ENCODE measurements at places on chromosomes 12 and 14.

DNA sequence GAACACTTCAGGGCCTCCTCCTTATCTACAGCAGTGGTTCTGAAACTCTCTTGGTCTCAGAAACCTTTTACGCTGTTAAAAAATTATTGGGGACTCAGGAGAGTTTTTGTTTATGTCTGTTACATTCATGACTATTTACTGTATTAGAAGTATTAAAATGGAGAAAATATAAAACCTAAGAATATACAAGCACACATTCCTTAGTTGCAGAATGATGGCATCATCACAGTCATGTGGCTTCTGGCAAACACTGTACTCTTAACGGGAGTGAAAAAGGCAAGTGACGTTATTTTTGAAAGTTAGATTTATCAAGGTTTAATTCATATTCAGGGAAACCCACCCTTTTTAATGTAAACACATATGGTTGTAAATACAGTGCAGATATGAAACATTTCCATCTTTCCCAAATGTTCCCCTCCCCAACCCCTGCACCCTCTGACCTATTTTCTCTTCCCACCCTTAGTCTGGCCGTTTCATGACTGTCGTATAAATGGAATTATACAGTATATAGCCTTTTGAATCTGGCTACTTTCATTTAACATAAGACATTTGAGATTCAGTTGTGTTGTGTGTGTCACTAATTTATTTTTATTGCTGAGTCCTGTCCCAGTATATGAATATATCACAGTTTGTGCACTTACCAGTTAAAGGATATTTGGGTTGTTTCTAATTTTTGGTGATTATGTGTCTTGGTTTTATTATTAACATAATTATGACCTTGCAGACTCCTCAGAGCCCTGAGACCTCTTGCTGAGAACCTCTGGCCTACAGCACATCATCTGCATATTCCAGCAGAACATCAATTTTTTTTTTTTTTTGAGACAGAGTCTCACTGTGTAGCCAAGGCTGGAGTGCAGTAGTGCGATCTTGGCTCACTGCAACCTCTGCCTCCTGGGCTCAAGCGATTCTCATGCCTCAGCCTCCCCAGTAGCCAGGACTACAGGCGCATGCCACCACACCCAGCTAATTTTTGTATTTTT, 457.0 kb downstream of the PCNX1 start:
- no peak for DNase-seq

DNA sequence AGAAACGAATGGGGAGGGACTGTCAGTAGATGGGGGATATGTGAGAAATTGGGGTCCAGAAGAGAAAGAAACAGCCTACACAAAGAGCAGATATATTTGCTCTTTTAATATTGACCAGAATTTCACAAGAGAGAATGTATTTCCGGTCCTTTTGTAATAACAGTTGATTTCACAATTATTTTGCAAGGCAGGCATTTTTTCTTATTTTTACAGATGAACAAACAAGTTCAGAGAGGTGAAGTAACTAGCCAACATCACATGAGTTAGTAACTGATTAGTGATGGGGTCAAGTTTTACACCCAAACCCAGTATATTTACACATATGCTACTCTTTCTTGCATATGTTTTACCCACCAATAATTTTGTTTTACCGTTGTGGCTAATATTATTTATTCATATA, 188.2 kb downstream of the NAV3 start:
- no peak for DNase-seq

- DNase-seq, result no peak
These were observed 14.0 kb upstream of the RIPK3 start for GRCh38 chr14:24353559-24354481.

DNA sequence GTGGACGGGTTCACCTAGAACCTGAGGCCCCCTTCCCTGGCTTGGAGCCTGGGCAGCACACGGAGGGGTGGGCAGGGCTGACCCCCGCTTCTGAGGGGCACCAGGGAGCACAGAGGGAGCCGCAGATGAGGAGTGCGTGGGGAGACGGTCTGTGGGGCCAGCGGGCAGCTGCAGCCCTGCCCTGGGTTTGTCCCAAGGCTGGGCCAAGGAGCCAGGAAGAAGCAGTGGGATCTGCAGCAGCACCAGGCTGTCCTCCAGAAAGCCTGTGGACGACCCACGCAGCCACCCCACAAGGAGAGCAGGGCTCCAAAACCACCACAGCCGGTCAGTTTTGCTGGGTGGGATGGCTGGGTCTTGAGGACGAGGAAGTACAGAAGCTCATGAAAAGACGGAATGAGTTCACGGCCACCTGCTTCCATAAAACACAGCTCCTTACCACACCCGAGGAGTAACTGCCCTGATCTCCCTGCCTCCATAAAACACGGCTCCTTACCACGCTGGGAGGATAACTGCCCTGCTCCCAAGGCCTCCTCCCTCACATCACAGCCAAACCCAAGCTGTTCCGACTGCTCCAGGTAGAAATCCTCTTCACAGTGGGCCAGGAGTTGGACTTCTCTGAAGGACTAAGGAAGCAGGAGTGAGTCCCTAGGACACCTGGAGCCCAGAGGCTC, 9.9 kb upstream of the GOLGA3 start:
- no peak for DNase-seq

GRCh38 chr14:55867719-55868118, 250.5 kb upstream of the PELI2 start:
- no peak for DNase-seq

- DNase-seq, result no peak
These were observed 182.5 kb downstream of the GXYLT1 start for GRCh38 chr12:41962171-41962572.

- DNase-seq, result no peak
These were observed 2.0 kb downstream of the PKP2 start for GRCh38 chr12:32894566-32894965.

DNA sequence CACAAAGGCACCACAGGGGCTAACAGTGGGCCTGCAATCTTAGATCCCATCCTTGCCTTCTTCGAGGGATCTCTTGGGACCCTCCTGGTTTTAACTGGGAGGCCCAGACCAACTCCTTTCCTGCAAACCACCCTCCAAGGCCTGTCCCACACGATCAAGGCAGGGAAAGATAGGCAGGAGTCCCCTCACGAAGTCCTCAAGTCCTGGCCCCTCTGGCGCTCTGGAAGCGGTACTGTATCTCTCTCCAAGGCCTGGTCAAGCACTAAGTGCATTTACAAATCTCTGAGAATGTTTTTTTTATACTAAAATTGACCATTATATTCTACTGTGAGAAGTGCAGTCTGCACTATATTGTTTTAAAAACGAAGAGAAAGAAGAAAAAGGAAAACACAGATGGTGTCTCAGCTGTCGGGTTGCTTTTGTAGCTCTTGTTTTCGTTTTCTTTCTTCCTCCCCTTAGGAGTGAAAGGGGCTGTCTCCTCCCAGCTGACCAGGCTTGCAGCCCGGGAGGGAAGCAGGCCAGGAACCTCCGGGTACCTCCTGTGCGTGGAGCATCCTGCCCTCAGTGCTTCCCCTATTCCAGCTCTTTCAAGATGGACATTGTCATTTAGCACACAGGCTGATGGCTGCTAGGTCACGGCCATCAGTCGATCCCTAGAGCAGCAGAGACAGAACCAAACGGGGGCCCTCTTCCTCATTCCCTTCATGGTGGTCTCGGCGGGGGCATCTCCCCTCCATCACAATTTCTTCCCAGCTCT, 56.7 kb downstream of the FAM222A start:
- no peak for DNase-seq

GRCh38 chr14:30848449-30849240, 25.7 kb upstream of the COCH start:
- DNase-seq, result no peak

DNA sequence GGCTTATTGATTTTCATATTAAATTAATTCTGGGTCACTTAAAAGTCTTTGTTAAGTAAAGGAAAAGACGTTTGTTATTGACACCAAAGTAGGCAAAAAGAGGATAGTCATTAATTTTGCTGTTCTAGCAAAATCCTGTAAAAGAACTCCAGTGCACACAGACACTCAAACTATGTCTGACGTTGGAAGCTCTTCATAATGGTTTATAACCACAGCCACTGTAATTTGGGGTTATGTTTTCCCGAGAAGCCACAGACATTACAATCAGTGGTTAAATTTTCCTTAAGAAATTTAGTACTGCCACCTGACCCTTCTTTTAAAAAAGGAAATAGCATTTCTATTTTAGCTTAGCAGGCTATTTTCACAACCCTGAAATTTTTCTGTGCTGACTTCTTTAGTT, 267.5 kb downstream of the CCDC91 start:
- DNase-seq, result no peak

GRCh38 chr14:58690801-58691516, 53.2 kb downstream of the DACT1 start:
- no peak for DNase-seq

DNA sequence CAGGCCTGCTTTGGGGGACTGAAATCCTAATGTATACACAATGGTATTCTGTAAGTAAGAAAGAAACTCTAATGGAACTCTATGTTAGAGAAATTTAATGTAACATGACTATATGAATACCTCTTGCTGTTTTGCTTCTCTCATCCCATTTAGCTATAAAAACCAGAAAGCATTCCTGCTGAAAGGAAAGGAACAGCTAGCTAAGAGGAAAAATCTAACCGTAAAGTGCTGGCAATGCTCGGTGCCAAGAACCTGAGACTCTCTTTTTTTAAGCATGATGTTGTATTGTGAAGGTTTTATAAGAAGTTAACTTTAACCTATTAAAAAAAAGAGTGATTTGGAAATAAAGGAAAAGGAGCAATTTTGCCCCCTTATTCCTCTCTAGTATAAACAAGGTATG, 75.6 kb upstream of the DACT1 start:
- no peak for DNase-seq

DNA sequence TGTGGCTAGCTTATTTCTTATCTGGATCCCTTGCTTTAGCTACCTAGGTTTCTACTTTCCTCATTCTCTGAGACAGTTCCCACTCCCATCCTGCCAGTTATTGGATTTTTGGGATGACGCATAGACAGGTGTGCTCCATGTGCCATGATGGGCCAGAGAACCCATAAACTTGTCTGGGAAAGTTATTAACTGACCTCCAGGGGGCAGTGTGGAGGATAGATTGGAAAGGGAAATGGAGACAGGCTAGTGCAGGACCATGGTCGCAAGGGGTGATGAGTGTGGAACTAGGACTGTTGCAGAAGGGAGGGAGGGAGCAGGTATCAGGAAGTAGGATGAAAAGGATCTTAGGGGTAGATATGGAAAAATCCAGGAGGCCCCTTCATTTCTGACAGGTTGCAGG, 80.3 kb downstream of the ESRRB start:
- DNase-seq, result no peak

GRCh38 chr12:101749657-101750056, 10.4 kb upstream of the SYCP3 start:
- no peak for DNase-seq

GRCh38 chr12:98869886-98870503, 224.9 kb downstream of the APAF1 start:
- no peak for DNase-seq

- no peak for DNase-seq
These were observed 35.6 kb downstream of the RPS29 start for GRCh38 chr14:49550286-49551184.

GRCh38 chr14:67018720-67019119, 170.5 kb upstream of the GARIN2 start:
- DNase-seq, result no peak

- no peak for DNase-seq
These were observed 142.3 kb downstream of the FUT8 start for GRCh38 chr14:65554837-65555236.

DNA sequence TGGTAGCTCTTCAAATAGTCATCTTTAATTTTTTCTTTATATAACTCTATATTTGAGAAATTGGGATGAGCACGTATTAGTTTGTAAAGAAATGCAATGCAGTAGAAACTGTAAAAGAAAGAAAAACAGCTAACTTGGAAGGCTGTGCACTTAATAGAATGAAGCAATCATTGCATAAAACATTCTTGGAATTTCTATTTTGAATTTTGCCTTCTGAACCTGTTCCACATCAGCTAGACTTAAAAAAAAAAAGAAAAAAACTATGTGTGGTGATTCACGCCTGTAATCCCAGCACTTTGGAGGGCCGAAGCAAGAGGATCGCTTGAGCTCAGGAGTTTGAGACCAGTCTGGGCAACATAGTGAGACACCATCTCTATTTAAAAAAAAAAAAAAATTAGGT, 29.4 kb downstream of the SCN8A start:
- DNase-seq, result no peak

DNA sequence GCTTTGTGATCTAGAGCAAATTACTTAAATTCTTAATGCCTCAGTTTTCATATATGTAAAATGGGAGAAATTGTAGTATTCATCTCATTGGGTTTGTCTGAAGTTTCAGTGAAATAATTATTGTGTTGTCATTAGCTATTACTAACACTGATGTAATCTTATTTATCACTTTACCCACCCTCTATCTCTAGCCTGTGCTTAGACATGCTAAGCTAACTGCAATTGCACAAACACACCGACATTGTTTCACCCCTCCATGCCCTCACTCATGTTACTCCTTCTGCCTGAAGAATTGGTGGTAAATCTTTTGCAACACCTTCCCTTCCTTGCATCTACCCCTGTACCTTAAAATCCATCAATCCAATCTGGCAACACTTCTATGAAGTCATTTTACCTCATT, 241.6 kb downstream of the BCAT1 start:
- no peak for DNase-seq

- no peak for DNase-seq
These were observed 46.5 kb downstream of the CCER1 start for GRCh38 chr12:90908465-90908864.

GRCh38 chr14:35287431-35288013, 4.7 kb upstream of the PSMA6 start:
- no peak for DNase-seq

GRCh38 chr14:74956280-74957072, 1.1 kb upstream of the PGF start:
- no peak for DNase-seq

- no peak for DNase-seq
These were observed 170.9 kb downstream of the DUSP6 start for GRCh38 chr12:89181271-89181920.

DNA sequence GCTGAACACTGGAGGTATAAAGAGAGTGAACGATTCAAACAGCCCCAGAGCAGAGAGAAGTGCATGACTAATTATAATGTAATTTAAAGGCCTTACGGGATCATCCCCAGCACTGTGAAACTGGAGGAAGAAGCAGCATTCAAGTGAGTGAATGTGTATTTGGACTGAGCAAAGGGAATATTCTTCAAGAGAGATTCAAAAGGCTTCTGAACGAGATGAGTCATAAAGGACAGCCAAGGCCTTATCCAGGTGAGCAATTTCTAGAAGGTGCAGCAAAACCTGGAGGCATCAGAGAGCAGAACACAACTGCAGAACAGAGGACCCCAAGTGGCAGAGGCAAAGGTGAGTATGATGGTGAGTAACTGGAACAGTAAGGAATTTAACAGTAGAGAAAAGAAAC, 127.2 kb downstream of the BCAT1 start:
- no peak for DNase-seq

DNA sequence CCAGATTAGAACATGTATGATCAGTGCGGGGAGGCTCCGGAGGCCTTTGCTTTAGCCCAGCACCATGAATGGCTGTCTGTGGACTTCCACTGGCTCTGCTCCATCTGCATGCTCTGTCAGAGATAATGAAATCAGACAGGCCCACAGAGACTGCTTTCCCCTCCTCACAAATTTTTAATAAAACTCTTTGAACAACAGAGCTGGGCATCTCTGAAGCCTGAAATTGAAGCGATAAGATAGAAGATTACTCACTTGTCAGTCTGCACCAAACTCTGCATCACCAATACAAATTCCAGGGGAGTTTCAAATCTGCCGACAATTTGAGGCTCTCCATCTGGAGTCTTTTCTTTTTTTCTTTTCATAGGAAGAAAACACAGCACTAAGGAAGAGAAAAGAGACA, 110.0 kb downstream of the DYRK2 start:
- DNase-seq, result no peak

GRCh38 chr12:79886917-79887519, 47.9 kb downstream of the PPP1R12A start:
- DNase-seq, result no peak

All from activated CD4-positive, alpha-beta T cell treated with anti-CD3 and anti-CD28 coated beads, Interleukin-2, amount 50 U/mL, for 24 hours (primary cell).